ENCODE measurements at places on chromosomes 2 and 18.

DNA sequence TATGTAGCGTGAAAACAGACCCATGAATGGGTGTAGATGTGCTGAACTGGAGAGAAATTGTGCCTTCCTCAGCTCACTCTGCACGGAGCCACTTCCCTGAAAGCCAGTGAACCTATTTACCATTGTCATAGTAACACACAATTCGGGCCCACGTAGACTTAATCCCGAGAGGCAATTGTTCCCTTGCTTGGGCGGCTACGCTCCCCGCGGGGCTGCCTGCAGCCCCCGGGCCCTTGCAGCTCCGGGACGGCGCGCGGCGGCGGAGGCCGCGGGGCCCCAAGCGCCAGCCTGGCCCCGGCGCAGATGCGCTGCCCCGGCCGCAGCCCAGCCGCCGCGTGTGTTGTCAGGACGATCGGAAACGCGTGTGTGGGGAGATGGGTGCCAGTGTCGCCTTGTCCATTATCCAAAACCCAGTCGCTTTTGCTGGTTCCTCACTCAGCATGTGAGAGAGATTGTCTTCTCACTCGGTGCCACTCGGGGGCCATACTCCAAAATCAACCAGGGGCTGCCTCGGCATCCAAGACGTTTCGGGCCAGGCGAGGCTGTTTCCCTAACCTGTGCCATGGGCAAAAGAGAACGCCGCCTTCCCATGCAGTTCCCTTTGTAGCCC lies 17.9 kb upstream of the LRRTM1 start:
- DNase-seq, result no peak

DNA sequence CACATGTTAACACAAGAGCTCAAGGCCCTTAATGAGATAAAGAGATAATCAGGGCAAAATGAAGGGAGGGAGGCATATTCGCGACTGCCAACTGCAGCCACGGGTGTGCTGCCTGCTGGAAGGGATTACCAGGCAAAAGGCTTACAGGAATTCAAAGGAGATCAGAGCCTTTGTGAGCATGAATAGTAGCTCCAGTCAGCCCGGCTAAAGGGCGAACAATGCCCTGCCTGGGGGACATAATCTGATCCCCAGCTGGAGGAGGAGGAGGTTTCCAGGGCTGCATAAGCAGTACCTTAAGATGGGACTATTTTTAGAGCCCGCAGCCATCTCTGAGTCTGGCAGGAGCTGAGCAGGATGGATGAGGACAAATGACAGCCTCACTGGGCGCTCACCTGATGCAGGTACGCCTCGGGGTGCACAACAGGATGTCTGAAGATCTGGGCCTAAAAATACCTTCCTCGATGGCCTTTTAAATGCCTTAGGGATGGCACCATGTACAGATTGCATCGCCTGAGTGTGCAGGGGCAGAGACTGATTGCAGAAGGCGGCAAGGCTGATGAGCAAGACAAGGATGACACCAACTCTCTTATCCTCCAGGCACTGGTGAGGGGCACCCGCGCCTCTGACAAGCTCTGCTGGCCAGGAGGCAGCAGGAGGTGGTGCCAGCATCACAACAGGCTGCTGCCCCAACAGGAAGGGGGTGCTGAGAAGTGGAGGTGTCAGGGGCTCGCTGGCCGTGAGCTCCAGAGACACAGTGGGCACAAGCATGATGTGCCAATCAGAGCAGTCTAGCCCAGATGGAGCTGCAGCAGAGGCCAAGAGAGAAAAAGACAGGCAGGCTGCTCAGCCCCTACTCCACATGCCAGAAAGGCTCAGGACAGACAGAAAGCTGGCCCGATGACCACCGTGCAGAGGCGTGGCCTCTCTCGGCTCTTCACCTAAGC lies 111.4 kb downstream of the EIPR1 start:
- no peak for DNase-seq

DNA sequence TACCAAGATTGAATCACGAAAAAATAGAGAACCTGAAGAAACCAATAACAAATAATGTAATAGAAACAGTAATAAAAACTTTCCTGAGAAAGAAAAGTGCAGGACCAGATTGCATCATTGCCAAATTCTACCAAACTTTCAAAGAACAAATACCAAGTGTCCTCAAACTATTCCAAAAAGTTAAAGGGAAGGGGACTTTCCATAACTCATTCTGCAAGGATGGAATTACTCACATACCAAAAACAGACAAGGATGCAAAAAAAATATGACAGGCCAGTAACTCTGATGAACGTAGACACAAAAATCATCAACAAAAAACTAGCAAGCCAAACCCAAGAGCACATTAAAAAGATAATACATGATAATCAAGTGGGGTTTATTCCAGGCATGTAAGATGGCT lies 172.3 kb upstream of the SLC35G4 start:
- DNase-seq, result no peak

DNA sequence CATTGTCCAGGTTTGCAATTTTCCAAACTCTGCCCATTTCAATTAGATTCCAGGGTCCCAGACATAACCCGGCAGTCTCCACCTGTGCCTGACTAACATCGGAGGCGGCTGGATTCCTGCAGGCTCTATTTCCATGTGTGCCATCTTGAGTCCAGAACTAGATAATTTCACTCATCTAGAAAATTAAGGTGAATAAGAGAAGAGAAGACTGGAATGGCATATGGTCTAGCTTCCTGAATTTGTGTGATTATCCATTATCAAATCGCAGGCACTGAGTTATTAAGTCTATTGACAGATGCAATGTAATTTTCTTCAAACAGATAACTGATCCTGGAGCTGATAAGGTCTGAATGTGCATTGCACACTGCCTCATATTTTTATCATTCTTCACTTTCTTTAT lies 305.2 kb downstream of the ETAA1 start:
- no peak for DNase-seq

- no peak for DNase-seq
Measured at GRCh38 chr2:383888-384287, 96.0 kb upstream of the ALKAL2 start.

DNA sequence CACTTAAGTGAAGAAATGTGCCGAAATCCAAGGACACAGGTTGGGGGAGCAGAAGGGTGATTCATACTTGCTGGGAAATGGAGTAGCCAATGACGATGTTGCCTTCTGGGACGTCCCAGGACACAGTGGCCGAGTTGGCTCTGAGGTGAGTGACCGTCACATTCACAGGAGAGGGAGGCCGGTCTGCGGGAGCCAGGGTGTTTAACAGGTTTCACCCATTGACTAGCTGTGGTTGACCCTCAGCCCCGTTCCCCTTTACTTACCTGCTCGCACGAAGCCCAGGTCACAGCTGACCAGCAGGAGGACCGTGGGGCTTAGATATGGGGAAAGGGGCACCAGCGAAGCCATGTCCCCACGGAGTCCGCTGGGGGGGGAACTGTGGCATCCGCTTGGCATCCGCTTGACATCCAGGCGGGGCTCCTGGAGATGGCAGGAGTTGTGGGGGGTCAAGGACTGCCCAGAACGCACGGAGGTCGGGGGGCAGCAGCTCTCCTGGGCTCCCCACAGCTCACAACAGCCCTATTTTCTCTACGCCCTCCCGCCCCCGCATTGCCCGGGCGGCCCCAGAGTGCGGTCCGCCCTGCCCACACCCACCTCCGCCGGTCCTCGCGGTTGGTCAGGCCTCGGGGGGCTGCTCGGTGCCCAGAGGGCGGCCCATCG lies 586 bp downstream of the FNDC4 start:
- DNase-seq, result no peak

GRCh38 chr2:21836719-21837118 lies 713.0 kb downstream of the TDRD15 start:
- DNase-seq, result no peak

GRCh38 chr18:76412010-76412817 lies 82.8 kb downstream of the ZNF516 start:
- DNase-seq, result no peak

- no peak for DNase-seq
Measured at GRCh38 chr2:135728064-135728743, 13.5 kb upstream of the UBXN4 start.

- DNase-seq, result no peak
Measured at GRCh38 chr2:229970406-229970805, 48.1 kb downstream of the FBXO36 start.

DNA sequence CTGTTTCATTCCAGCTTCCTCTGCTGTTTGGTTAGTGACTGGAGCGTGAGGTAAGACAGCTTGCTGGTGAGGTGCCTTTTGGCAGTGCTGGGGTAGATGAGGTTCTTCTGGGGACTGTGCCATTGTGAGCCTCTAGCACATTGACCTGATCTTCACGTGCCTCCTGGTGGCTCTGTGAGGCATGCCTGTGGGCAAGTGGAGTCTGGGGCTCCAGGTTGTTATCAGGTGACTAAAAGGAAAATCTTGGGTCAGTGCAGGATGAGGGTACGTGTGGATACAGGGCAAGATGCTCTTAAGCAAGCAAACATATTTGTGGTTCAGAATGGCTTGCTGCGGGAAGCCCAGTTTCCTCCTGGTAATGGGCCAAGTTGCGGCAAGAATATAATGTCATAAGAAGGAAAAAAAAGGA lies 75.4 kb downstream of the FHOD3 start:
- DNase-seq, result no peak

DNA sequence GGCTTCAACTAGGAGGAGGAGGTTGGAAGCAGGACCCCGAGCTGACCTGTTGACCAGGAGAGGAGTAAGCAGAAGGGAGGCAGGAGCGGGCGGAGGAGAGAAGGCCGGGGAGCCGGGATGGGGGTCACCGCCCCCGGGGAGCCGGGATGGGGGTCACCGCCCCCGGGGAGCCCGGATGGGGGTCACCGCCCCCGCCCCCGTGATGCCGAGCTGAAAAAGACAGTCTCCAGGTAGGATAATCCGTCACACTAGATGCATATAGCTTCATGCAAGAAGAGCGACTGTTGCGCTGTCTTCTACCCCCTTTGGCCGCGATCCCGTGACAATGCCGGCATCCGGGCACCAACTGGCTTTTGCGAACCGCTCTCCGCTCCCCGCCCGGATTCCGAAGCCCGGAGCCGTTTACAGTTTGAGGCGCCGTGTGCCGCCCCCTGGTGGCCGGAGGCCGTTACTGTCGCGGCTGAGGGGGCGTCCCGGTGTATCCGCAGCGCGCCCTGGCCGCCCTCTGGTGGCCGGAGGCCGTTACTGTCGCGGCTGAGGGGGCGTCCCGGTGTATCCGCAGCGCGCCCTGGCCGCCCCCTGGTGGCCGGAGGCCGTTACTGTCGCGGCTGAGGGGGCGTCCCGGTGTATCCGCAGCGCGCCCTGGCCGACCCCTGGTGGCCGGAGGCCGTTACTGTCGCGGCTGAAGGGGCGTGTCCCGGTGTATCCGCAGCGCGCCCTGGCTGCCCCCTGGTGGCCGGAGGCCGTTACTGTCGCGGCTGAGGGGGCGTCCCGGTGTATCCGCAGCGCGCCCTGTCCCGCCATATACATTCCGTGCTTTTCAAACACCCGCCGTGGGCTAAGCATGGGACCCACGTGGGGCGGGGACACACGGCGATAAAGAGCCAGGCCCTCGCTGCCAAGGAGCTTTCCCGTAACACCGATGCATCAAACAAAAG lies 89.6 kb downstream of the ACTR3 start:
- no peak for DNase-seq

GRCh38 chr18:77136076-77136718 lies 3.6 kb upstream of the MBP start:
- no peak for DNase-seq

GRCh38 chr2:31561823-31562222 lies 18.9 kb downstream of the SRD5A2 start:
- no peak for DNase-seq

DNA sequence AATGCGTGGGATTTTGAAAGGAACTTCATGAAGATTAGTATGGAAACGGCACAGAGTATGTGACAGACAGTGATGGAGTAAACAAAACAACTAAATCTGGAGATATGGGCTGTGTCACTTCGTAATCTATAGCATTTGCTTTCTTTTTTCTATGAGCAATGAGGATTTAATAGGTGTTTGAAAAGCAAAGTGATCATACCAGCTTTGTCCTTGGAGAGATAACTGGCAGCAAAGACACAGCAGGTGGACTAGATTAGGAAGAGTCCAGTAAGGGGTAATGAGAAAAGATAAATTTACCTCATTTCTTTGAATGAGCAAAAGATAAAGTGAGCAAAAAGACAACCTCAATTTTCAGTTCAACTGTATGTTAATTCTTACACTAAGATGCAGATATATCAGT lies 199.0 kb downstream of the LRP1B start:
- DNase-seq, result no peak

- DNase-seq, result no peak
Measured at GRCh38 chr2:222427646-222428301, 3.4 kb downstream of the SGPP2 start.

GRCh38 chr2:16729335-16729734 lies 63.7 kb upstream of the CYRIA start:
- DNase-seq, result no peak

DNA sequence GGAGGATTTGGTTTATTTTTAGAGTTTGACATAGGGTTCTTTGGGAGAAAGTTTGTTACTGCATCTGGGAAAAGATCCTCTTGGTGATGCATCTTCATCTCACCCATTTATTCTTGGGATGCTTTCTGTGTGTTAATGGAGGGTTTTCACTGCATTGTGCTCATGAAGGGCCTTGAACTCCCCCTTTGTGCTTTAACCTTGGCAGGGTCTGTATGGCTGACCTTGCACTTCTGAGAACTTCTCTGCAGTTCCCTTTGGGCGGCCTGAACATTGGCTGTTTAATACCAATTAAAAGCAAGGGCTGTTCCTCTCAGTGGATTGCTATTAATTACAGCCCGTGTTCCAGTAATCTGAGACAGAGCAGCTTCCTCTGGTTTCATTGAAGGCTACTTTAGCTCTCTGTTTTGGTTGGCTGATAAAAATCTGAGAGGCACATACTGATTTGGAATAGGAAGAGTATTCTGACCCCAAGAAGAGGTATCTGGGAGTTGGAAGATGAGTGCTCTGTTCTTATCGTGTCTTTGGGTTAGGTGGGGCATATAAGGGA lies 37.5 kb downstream of the FMNL2 start:
- no peak for DNase-seq

- DNase-seq, result no peak
Measured at GRCh38 chr18:5964108-5964507, 68.8 kb upstream of the TMEM200C start.

DNA sequence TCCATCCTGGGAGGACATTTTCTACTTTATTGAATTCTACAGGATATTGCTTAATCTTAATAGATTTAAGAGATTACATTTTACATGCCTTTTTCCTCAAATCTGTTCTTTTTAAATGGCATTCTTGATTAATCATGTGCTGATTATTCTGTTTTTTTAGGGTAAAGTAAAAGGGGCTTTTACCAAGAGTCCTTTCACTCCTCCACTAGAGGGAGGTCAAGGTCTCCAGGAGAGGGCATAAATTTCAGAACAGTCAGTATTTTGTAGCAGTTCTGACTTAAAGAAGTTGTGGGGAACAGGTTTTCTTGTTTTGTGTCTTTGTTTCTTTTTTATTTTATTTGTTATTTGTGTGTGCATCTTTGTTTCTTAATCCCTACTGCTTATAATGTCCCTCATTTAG lies 25.4 kb downstream of the WDR75 start:
- DNase-seq, result no peak

All from amygdala (tissue), 56 donors.